Stimulated activated CD8-positive, alpha-beta memory T cell treated with anti-CD3 and anti-CD28 coated beads, Interleukin-7, amount 100 ng/mL, for 48 hours (primary cell): ENCODE measurements at places on chromosomes 1 and 21.

DNA sequence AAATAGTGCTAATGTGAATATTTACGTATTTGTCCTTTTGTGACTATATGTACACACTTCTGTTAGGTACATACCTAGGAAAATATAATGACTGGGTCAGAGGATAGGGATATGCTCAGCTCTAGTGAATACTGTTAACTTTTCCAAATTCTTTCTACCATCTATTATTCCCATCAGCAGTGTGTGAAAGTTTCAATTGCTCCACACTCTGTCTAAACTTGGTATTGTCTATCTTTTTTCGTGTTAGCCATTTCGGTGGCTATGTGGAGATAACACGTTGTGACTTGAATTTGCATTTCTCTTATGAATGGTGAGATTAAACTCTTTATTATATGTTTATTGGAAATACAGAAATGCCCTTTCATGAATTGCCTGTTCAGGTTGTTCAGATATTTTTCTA is 22.7 kb upstream of the LELP1 start:
- no peak for DNase-seq

GRCh38 chr1:12620488-12620865 is 2.5 kb upstream of the DHRS3 start:
- DNase-seq = no peak

- no peak for DNase-seq
Observed at GRCh38 chr1:155125946-155126555, 1.6 kb upstream of the EFNA1 start.

DNA sequence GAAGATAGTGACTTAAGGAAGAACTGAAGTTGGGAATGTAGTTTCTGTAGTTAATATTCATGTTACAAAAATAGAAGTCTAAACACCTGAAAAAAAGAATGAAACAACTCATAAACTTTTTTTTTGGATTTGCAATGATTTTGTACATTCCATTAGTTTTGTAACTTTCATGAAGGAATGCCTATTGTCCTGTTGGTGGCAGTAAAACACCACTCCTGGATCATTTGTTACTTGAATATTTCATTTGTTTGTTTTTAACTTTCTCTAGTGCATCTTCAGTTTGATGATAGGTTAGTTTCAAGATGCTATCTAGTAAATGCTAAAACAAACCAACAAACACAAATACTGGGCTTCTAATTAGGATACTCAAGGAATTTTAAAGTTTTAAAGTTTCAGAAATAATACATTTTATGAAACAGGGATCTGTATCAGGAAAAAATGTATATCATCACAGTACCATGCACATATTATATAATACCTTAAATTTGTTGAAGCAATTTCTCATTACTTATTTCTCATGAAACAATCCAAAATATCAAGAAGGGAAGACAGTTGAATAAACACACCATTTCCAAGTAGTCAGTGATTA is 229.7 kb upstream of the CACYBP start:
- no peak for DNase-seq

DNA sequence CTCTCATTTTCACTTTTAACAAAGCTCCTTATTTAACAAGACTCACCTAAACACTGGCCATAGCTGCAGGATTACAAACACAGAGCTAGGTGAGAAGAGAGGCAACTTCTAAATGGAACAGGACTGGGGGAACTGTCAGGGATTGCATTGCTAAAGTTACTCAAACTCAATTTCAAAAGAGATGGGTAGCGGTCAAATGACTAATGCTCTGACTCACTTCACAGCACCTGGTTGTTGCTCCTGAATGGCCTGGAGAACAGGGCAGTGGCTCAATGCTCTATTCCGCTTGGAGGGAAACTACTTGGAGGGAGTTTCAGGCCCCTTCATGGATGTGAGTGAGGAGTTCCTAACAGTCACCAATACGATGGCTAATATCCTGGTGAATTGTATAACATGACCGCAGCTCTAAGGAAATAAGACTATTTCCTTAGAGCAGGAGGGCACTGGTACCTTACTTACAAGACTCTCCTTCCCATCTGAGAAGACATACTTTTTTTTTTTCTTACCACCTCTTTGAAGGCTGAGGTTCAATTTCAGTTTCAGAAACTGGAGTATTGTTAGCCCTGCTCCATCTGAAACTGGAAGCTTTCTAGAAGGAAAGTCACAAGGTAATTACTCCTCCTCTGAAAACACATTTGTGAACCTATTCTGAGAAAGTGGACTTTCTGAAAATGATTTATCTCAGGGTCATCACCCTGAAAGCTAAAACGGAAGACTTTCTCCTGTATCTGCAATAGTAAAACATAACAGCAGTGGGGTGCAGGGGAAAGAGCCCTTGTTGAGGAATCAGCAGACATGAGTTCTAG is 9.5 kb downstream of the DPT start:
- DNase-seq = no peak

GRCh38 chr1:34403156-34403555 is 226.4 kb downstream of the C1orf94 start:
- DNase-seq = no peak

- DNase-seq = no peak
Observed at GRCh38 chr1:15053153-15053552, 100.4 kb upstream of the TMEM51 start.

DNA sequence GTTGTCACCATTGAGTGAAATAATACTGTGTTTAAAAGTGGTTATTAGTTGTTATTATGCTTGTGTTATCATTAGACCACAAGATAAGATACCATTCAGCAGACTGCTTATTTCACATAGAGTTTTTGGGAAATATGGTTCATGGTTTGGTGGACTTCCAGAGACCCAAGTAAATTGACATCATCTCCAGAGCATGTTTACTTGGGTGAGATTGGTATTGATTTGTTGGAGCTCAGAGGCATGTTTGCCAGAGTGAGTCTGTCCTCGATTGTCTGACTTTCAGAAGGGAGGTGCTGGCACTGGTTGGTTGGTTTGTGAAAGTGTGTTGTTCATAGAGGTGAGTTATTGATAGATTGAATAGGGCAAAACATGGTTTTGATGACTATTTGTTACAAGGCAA is 291.4 kb downstream of the TGFB2 start:
- DNase-seq = no peak

DNA sequence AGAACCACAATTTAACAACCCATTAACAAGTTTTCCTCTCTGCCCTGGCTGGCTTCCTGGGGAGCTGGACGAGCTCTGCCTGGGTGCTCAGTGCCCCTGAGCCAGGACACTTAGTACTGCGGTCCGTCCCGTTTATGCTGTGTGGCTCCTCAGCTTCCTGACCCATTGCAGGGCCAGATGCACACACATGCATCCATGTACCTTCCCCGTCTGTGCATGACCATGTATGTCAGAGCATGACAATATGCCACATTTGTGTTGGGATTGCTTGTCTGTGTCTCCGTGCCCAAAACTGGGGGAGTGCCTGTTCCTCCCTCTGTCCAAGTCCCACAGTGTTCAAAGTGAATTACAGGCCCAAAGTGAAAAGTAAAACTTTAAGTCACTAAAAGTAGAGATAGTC is 9.7 kb upstream of the TFF3 start:
- no peak for DNase-seq

DNA sequence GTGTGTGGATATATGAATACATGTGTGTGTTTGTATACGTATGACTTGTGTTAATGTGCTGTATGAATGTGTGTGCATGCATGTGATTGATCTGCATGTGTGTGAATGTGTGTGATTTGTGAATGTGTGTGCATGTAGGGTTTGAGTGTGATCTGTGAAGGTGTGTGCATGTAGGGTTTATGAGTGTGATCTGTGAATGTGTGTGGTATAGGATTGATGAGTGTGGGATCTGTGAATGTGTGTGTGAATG is 88.2 kb downstream of the STUM start:
- no peak for DNase-seq

DNA sequence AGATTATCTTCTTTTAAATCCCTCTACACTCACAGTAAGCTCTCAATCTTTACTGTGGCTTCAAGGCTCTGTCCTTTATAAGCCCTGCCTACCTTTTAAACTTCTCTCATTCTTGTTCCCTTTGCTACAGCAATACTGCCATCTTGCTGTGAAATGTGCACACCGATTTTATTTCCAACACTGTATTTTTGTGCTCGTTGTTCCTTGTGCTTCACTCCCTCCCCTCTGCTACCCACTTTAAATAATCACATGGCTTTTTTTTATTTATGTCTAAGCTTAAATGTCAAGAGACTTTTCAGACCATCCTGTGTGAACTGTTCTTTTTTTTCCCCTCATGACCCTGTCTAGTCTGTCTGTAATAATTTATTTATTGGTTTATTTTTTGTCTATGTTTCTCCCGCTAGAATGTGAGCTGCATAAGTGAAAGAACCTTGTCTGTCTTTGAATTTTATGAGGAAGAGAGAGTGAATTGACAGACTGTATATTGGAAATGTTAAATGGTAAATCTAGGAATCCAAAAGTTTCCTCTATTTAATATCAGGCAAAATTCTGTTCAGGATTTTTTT is 45.7 kb downstream of the ABCD3 start:
- no peak for DNase-seq

DNA sequence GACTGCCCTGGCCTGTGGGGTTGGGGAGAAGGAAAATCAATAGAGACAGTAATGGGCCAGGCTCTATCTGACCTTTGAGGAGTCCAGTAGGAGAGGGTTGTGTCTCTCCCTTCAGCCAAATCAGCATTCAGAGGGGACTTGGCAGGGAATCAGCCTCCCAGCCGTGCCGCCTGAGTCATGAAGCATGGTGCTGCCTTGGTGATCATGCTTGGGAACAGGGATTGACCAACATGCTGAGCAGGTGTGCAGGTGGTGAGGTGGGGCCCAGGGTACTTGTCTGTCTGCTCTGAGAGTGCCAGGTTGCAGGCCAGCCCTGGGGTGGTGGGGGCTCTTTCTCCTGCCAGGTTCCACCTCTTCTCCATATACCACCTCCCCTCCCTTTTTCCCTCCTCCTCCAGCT is 58.9 kb upstream of the TLR5 start:
- DNase-seq = no peak

- DNase-seq = no peak
Observed at GRCh38 chr1:30899577-30900389, 8.8 kb downstream of the SDC3 start.
